Cerebellar nuclear complex (tissue), 1 donor: ENCODE measurements at places on chromosomes 7 and 10.

DNA sequence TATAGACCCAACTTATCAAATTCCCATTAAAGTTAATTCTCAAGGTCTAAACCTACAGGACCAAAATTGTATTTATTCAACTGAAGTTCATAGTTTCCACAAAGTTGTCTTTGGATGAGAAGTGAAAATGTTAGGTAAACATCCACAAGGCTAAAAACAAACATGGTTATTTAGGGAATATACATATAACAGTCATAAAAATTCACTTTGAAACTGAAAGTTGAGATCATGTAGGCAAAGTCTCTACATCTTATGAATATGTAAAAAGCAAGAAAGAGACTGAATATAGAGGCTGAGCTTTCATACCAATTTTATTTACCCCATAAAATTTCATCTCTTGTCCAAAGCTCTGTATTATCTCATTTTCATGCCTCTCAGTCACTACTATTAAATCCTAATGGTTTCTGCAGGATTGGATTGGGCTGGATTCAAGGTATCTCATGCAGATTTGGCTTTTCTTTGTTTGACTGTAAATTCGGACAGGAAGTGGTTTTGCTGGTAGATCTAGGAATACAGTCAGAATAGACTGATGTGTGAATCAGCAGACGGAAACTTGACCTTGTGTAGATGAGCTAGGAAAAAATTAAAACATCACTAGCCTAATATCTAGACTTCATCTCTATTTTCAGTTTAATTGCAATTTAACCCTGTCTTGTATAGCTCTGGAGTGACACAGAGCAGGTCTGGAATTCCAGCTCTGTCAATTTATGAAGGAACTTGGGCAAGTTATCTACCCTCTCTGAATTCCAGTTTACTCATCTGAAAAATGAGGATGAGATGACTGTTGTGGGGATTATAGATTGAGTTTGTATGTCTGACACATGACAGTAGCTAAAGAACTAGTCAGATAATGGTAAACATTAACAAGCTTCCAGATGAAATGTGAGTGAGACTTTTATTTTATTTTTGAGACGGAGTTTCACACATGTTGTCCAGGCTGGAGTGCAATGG is 27.3 kb upstream of the SKAP2 start:
- DNase-seq = no peak

DNA sequence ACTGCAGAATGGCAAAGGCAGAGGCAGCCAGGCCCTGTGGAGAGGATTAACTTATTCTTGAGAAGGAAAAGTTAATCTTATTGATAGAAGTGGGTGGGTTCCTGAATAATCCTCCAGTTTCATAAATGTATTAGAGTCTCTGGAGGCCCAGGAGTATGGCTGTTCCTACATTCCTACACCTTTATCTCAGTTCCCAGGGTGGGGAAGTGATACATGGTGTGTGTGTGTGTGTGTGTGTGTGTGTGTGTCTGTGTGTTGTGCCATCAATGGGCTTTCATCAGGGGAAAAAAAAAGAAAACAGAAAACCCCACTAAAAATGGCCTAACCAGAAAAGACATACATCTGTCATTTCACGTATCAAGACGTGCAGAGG is 22.0 kb upstream of the GSDME start:
- no peak for DNase-seq

GRCh38 chr7:1176891-1177373 is 16.9 kb upstream of the ZFAND2A start:
- DNase-seq = no peak

DNA sequence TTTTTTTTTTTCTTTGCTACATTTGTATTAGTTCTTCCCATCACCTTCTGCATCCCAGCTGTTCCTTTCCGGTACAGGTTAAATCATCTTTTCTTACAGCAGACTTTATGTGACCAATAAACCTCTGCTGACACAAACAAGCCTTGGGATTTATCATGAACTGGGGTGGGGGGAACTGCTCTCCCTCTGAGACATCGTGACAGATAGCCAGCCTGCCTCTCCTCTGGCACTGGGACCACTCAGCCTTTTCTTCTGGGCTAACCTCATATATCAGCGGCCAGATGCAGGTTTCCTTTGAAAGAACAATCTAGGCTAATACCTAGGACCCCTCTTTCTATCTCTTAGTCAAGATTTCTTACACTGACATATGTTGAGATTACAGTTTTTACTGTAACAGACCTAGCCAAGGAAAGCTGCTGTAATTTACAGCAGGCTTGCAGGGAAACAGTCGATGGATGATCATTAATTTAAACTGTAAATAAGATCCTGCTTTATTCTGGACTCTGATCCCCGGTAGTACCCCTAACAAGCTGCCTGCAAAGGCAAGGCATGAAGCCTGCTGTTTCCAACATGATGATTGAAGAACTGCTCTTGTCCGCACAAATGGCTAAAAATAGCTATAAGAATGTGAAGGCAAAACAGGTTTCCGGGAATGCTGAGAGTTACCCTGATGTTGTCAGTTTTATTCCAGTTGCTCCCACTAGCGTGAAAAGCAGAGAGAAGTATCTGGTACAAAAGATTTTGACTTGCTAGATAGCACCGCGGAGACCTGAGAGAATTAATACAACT is 338.7 kb downstream of the SORCS1 start:
- DNase-seq = no peak
